ENCODE measurements at places on chromosomes 4 and X.

DNA sequence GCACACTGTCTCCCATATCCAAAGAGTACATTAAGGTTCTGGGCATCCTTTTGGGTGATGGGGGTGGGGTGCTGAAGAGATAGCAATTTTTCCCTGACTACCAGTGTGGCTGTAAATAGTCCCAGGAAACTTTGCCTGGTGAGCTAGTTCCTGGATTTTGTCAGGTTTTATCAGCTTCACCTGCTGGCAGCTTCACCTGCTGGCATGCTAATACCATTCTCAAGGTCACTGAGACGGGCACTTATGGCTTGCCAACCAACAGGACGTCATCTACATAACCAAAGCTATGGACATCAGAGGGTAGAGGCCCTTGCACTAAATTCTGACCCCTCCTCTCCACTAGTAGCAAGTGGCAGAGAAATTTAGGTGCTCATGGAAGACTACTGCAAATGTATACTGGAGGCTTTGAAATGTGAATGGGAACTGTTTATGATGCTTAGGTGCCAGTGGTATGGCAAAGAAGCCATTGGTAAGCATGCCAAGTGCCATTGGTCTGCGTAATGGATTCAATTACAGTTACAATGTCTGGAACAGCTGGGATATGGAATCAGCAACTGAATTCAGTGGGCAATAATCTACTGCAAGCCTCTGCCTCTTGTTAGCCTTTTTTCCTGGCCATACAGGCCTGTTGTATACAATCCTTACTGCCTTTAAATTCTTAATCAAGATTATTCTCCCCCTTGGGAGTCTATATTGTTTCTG is 71.6 kb upstream of the SH3RF1 start:
- DNase-seq = no peak

DNA sequence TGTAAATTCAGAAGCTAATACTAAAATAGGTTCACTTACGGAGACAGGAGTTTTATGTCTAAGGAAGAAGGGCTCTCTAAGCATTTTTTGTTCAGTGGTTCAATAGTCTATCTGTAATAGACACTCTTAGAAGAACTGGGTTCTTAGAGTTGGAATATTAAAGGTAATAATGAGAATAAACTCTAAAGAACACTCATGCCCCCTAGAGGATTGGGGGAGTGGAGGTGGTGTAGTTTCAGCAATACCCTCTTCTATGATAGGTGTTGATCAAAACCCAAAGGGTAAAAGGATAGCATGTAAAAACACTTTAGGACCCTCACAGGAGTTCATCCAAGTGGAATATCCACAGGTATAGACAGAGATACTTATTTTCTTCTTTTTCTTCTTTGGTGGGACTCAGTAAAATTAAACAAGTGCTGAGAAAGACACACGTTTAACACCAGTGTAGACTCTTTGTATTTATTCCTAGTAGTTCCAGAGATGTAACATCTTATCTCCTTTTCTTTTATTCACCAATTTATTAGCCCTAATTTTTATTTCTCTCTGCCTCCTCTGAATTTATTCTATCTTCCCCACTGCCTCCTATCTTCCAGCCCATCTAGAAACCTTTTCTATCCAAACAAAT is 25.7 kb upstream of the MND1 start:
- no peak for DNase-seq

DNA sequence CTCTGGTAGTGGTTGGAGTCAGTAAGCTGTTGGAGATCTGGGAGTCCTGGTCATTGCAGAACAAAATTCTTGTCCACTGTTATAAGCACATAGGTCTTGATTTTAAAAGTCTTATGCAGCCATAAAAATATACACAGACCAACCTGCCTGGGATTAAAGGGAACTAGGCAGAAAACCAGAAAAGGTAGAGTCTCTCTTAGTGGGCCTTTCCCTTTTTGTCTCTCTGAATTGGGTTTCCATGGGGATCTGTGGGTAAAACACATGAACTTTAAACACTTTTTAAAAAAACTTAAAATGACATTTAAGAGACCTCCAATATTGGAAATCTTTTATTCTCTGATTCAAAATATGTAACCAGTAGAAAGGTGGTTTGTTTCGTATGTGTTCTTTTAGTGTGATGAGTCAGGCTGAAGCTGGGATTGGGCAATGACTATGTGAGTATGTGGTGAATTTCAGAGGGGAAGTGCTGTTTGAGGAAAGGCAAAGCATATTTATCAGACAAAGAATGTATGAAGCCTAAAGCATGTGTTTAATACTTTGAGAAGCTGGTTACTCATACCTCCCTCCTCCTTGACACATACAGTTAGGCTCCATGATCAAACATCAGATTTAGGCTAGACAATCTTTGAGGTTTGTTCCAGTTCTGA is 29.6 kb downstream of the SLC16A2 start:
- DNase-seq = peak; percentile 78

GRCh38 chrX:48461830-48462229 is 8.2 kb downstream of the SLC38A5 start:
- no peak for DNase-seq

DNA sequence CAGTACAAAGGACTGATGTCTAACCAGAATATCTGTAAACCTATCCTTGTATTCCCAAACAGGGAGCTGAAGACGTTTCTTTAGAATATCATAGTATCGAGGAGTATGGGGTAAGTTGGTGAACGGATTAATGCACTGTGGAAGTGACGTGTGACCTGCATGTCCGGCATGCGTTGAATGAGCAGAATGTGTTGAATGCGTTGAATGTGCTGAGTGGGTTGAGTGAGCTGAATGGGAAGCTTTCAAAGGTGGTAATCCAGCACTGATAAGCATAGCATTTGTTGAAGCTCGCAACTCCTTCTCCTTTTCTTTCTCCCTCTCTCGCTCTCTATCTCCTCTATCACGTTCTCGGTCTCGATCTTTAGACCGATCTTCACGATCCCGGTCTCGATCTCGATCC is 8.1 kb downstream of the DHX15 start:
- DNase-seq = no peak

DNA sequence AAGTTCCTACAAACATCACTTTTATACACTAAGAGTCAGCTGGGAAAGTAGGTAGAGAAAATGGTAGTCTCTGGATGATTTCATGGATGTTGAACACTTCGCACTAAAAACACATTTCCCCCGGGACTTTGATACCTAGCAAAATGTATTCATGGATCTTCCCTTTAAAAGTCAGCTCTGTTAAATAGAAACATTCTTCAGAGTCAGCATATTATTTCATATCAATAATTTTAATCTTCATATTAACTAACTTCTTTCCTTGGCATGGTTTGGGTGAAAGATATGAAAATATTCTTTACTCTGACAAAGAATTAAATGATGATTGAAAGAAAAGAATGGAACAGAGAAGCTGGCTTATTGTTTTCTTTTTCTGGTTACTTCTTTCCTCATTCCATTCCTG is 185.5 kb downstream of the NDST4 start:
- DNase-seq = no peak

- DNase-seq = no peak
Observed at GRCh38 chr4:59936566-59936965, 1263.6 kb upstream of the ADGRL3 start.

DNA sequence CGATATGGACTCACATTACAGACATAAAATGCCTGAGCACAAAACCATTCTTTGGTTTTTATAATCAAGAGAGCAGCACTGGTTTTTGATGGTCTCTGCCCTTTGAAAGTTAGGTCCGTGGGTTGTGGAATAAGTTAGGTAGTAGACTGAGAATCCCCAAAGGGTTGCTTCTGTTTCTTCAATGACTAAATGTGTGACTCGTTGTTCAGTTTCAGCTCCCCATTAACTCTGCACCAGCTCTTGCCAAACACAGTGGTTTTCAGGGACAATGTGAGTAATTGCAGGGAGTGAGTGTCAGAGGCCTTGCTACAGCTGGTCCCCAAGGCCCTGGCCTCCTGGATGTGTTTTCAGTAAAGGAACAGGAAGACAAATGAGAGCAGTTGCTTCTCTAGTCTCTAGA is 24.8 kb downstream of the SMIM20 start:
- no peak for DNase-seq

- DNase-seq = no peak
Observed at GRCh38 chr4:173005912-173006633, 162.5 kb upstream of the GALNT7 start.

GRCh38 chr4:154073107-154073822 is 284.4 kb upstream of the SFRP2 start:
- no peak for DNase-seq

GRCh38 chr4:107993969-107994368 is 4.3 kb downstream of the HADH start:
- no peak for DNase-seq

DNA sequence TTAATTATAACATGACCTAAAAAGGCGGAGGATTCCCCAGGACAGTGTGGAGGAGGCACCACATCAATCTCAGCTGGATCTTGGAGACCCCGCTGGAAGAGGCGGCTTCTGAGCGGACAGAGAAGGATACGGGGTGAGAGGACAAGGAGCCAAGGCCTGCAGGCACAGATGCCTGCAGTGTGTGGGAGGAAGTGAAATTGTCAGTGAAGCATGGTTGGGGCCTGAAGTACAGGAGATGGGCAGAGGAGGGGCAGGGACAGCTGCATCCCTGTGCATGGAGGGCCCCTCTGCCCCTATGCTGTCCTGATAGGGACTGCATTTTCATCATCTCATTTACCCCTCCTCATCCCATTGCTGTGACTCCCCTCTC is 1.7 kb upstream of the SLC2A9 start:
- DNase-seq = no peak

DNA sequence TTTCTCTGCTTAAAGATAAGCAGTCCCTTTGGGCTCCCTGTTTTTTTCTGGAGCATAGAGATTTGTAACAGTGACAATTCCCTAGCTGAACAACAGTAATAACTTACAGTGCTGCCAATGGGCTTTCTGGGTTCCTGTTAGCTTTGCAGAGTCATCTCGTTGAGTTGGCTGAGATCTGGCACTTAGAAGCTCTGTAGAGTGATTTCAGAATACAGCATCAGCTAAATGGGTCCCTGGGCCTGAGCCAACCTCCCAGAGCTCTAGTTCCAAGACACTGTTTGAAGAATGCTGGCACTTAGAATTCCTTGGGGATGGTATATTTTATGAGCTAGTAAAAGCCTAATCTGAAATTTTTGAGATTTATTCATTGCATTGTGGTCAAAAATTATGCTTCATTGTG is 43.5 kb upstream of the SERTM2 start:
- DNase-seq = no peak

- DNase-seq = no peak
Observed at GRCh38 chr4:54256491-54257486, 27.7 kb downstream of the PDGFRA start.

GRCh38 chr4:185730849-185731608 is 81.0 kb downstream of the SORBS2 start:
- no peak for DNase-seq

- no peak for DNase-seq
Observed at GRCh38 chr4:151099976-151100417, 569 bp downstream of the RPS3A start.

DNA sequence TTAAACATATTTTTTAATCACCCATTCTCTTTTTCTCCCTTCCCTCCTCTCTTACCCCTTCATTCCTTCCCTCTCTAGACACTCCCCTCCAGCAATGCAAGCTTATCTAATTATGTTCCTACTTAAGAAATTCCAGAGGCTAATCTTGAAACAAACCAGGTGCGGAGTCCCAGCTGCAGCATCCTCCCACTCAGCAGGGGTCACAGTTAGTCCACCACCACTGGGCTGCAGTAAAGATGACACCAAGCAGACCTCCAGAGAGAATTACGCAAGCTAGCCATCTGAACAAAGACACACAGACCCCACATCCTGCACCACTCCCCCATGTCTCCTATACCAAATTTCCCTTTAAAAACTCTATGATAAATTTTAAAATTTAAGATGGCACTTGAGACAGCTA is 13.9 kb upstream of the SEC24B start:
- no peak for DNase-seq

GRCh38 chr4:61934198-61934597 is 734.1 kb downstream of the ADGRL3 start:
- no peak for DNase-seq

- DNase-seq = no peak
Observed at GRCh38 chrX:47649781-47650163, 591 bp downstream of the ELK1 start.

DNA sequence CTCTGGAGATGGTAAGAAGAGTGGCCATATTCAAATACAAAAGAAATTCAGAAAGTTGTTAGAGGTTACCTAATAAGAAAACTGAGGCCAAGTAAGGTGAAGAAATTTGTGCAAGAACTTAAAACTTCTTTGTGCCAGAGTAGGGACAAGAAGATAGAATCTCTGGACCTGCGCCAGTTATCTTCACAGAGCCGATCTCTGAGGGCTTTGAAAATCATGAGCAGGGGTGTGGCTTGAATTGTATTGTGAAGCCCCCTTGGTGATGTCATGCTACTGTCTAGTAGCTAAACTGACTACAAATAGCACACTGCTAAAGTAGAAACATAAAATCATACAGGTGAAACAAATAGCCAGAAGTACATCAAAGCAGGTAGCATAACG is 184.6 kb downstream of the UGT8 start:
- no peak for DNase-seq

DNA sequence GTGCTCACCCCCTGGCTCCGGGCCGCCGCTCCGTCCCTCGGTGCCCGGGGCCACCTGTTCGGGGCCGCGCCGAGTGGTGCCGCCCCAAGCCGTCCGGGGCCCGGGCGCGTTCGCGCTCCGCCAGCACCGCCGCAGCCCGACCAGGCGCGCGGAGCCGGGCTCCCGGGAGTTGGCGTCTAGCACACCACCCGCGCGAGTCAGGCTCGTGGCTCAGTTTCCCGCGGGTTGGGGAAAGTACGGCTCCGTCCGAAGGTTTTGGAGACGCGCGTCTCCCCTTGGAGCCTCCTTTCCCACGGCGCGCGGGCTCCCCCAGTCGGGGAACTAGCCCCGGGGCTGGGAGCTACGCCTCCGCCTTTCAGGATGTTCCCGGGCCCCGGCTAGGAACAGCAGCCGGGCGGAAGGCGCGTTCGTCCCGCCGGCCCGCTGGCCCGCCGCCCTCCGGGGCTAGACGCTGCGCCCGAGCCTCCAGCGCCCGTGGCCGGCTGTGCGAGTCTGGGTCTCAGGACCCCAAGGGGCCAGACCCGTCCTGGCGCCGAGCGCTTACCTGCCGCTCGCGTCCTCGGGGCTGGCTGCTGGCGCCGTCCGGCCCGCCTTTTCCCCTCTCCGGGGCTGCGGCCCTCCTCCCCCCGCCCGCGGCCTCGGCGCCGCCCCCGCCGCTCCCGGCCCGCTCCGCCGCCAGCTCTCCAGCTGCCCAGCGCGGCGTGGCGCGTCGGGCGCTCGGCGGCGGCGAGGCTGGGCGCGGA is at the start of gene ADGRG2:
ADGRG2 (minus strand) TSS at position 571 of the 743 bp plus-strand sequence. CDS start 53,634 bp downstream, outside the sequence.
- no peak for DNase-seq

- no peak for DNase-seq
Observed at GRCh38 chrX:70338290-70338689, 48.4 kb downstream of the KIF4A start.

DNA sequence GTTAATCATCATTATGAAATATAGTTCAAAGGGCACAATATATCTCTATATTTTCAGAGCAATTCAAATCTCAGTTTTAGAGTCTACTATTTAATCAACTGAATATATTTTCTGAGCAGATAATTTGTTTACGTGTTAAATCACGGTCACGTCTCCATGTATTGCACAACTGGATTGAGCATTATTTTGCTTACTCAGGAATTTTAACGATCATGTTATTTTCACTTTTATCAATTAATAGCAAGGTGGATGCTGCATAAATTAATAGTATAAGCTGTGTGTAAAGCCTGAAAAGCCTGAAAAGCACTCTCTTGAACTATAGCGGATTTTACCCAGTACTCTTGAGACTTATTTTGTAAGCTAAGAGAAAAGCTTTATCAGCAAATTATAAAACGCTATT is 374.9 kb downstream of the MAGEB5 start:
- DNase-seq = no peak

- no peak for DNase-seq
Observed at GRCh38 chr4:46765465-46765864, 143.6 kb downstream of the COX7B2 start.
